NAMALWA (cell line): ENCODE measurements at places on chromosomes 1 and 21.

DNA sequence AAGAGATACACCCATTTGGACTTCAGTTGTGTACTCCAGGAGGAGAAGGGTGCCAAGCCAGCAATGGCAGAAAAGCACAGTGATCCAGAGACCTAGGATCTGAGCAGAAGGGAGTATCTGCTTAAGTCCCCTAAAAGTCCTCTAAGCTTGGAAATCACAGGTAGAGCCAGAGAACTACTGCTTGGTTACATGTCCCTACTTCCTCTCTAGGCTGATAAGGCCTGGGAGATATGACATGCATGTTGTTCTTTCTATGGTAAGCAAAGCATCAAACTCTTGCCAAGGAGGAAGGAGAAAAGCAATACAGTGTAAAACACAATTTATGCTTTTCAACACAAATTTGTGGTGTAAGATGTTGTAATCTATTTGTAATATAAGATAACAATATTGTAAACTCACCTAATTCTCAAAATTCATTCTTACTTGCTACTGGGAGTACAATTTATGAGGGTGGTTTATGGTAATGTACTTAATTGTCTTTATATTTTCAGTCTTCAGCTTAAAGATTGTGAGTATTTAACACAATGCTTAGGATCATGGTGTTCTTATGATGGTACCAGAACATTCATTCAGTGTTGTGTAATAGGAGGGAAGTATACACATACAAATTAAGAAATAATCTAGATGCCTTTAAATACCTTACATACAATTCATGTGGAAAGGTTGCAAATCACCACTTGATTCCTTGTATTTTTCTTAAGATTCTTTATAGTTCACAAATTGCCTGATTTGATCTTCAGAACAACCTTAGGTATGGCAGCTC lies 49.1 kb upstream of the GNG12 start:
- no peak for DNase-seq

GRCh38 chr1:179866616-179867015 lies 11.0 kb downstream of the TOR1AIP2 start:
- no peak for DNase-seq

DNA sequence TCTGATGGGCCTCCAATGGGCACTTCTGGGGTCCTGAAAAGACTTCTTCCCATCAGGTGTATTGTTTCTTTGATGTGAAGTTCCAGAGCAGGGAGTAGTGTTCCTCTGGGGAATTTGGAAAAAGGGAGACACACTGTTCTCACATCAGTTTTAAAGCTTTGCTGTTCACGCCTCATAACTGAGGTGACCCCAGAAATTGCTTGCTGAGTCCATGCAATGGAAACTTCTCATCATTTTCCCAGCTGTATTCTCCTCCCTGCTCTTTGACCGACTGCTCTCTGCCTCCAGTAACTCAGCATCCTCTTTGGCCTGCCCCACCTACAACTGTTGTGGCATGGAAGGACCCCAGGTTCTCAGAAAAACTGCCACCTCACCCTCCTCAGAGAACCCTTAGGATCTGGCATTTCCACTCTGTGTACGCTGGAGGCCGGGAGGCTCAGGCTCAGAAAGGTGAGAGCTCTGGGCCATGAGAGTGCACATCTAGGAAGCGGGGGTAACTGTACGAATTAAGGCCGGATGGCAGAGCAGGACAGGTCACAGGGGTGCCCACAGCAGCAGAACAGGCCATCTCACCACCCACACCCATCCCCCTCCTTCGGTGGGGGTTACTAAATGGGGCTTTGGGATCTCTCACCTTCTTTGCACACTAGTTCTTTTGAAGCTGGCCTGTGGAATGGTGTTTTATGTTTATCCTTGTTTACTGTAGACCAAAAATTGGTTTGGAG lies 51.2 kb downstream of the STX6 start:
- DNase-seq: no peak

- no peak for DNase-seq
These were observed 1.9 kb upstream of the FOXJ3 start for GRCh38 chr1:42336978-42337377.

- DNase-seq: no peak
These were observed 585.8 kb upstream of the ZRANB2 start for GRCh38 chr1:71666609-71667008.

DNA sequence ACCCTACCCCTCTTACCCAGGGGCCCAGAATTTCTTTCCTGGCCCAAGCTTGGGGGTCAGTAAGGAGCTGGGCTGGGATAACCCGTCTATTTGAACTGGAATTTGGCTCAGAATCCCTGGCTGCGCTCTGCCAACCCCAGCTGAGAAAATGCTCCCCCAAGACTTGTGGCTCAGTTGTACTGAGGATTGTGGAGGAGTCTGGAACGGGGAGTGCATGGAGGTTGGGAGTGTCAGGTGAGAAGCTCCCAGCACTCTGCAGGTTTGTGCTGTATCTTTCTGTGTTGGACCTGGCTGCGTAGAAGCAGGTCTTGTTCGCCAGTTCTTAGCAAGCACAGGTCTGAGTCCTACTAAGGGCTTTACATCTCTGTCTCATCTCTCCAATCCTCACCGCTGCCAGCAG lies 1.6 kb downstream of the TCEA3 start:
- no peak for DNase-seq

GRCh38 chr1:199243423-199244061 lies 604.7 kb downstream of the PTPRC start:
- DNase-seq: peak; percentile 82

DNA sequence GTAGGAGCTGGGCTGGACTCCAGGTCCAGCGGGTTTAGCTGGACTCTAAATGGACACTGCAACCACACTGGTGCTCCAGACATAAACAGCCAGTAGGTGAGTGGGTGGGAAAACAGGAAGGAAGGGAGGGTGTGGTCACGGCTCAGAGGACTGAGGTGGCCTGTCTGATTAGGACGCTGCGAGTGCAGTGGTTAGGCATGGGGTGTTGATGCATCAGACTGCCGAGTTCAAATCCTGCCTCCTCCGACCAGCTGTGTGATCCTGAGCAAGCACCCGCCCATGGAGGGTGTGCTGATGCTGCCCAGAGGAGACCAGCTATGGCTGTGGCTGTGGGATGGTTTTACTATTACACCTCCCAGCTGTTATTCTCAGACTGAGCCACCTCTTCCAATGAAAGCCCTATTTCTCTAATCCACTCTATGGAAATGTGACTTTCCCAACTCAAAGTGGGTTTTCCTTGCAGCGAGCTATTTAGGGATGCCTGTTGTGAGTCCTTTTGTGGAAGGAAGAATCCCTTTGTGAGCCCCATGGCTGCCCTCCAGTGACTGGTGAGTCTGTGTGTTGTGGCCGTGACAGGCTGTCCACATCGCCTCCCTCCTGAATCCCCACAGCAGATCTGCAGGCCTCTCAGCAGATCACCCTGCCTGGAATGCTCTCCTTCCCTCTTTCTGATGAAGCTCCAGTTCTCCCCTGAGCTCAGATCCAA lies 56.6 kb upstream of the EDN2 start:
- DNase-seq: no peak

DNA sequence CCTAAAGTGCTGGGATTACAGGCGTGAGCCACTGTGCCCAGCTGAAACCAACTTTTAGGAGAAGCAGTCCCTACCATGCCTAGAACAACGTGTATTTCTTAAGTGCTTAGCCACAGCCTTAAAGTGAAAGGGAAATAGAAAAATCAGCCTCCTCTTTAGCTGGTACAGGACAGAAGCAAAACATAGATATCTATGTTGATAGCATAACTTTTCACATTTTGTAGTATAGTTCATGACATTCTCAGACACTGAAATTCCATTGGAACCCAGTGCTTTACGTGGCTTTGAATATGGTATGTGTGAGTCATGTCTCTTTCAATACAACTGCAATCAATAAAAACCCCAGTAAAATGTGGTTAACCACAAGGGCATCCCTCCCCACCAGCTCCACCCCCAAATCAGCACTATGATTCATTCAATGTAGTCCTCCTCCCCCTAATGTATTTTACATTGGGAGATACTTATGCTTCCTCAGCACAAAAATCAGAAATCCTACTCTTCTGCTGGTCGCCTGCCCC lies 32.1 kb downstream of the TGFB2 start:
- no peak for DNase-seq

- peak; percentile 36 for DNase-seq
These were observed 2.0 kb downstream of the EDEM3 start for GRCh38 chr1:184752656-184753055.

DNA sequence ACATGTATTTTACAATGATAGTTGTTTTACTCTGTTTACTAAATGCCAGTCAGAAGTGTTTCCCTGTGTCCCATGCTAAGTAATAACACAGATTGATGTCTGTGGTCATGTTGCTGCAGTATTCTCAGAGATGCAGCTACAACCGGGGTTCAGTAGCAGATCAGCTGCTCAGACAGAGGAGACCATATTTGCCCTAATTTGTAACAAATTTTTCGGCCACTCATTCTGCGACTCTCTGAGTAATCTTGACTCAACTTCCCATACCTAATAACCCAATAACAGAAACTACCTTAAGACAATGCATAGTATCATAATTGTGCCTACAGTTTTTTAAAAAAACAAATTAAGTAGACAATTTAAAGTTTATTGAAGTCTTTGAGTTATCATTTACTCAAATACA lies 32.6 kb downstream of the NIBAN1 start:
- DNase-seq: no peak
